ENCODE measurements at places on chromosomes 16 and 17. TPM values are rescaled to one million over a fixed set of nuclear protein-coding genes. Genes with fewer than 3 reads are reported as not detected.

- no peak for DNase-seq
Observed at GRCh38 chr16:27237219-27238015, 31.2 kb downstream of the NSMCE1 start.

- DNase-seq: no peak
Observed at GRCh38 chr16:30808146-30808545, 21.1 kb upstream of the ZNF629 start.

CD300H gene
- not detected for total RNA-seq

DNA sequence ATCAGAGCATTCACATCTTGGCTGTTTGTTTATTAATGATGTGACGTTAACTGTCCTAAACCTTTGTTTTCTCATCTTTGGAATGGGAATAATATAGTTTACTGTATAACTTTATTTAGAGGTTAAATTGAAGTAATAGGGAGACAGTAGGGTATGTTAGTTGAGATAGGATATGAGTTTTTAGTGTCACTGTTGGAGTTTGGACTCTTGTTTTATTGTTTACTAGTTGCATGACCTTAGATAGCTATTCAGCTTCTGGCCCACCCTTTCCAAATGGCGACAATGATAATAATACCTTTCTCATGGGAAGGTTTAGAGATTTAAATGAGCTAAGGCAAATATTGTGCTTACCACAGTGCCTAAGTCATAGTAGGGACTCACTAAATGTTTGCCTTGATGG, 28.2 kb upstream of the CDC6 start:
- DNase-seq: no peak

DNA sequence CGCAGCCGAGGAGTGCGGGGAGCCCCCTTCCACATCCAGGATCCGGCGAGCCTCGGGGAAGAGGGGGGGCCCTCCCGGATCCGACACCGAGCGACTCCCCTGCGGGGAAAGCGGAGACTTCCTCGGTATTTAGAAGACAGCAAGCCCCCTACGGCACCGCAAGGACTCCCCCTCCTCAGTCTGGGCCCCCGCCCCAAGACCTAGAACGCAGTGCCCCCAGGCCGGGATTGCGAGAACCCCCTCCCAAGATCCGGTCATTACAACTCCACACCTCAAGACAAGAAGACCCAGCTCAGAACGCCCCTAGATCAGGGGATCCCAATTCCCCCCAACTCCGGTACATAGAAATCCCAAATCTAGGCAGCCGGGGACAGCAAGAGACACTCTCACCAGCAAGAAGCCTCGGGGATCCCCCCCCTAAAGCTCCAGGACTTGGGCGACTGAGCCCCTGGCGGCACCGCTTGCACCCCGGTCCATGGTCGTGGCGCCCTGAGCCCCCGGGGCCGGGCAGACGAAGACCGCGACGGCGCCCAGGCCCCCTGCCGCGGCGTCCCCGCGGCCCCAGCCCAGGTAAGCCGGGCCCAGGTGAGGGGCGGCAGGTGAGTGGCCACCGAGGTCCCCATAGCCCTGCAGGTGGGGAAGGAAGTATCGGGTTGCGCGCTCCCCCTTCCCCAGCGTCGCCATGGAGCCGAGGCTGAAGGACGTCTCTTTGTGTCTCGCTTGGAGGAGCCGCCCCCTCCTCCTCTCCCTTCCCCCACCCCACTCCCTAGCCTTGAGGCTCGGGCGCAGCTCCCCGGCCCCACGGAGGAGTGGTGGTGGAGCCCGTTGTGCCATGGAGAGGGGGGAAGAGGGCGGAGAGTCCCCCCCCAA, 641 bp downstream of the SBK1 start:
- DNase-seq: no peak

DNA sequence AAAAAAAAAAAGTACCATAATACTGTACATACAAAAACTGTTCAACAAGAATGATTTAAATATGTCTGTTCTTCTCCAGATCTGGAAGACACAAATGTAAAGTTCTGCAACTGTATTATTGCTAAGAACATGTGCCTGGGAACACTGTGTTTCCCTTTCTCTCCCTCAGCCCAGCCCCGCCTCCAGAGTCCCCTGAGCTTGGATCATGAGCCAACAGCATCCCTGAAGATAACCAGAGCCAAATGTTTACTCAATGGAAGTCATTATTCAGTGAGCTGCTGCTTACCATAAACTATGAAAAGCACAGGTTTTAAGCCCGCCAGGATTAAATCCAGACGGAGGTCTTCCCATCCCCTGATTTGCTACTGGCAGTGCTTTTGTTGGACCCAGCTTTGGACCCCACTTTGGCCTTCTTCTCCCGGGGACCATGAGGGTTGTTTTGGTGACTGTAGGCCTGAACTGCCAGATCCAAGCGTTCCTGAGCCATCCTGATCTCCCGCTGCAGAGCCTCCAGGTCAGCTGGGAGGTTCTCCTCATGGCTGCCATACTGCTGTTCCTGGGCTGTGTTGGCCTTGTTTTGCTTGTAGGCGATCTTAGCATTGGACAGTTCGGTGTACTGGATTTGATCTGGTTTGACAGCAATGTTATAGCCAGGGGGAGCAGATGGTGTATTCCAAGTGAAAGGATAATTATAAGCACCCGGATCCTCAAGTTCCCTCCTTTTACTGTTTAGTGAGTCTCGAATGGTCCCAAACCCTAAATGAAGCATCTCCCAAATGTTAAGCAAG, 25.6 kb downstream of the GJC1 start:
- DNase-seq: no peak

DNA sequence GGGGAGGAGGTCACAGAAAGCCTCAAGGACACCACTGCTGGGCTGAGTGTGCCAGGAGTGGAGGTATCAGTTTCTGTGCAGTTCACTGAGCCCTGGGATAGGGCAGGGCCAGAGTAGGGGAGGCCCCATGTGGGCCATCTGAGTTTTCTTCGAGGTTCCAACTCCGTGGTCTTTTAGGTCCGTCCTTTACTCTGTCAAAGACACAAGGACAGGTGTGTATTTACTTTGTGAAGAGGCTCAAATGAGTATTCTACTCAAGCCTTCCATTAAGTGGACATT, 59.5 kb downstream of the USP22 start:
- DNase-seq: no peak

MTSS2 gene
- 84.4 TPM for total RNA-seq

- no peak for DNase-seq
Observed at GRCh38 chr17:14886200-14886739, 378.9 kb downstream of the PMP22 start.

CLEC18A gene
- 0.17 TPM for total RNA-seq

- no peak for DNase-seq
Observed at GRCh38 chr16:30530163-30531037, 4.0 kb upstream of the ZNF768 start.

DNA sequence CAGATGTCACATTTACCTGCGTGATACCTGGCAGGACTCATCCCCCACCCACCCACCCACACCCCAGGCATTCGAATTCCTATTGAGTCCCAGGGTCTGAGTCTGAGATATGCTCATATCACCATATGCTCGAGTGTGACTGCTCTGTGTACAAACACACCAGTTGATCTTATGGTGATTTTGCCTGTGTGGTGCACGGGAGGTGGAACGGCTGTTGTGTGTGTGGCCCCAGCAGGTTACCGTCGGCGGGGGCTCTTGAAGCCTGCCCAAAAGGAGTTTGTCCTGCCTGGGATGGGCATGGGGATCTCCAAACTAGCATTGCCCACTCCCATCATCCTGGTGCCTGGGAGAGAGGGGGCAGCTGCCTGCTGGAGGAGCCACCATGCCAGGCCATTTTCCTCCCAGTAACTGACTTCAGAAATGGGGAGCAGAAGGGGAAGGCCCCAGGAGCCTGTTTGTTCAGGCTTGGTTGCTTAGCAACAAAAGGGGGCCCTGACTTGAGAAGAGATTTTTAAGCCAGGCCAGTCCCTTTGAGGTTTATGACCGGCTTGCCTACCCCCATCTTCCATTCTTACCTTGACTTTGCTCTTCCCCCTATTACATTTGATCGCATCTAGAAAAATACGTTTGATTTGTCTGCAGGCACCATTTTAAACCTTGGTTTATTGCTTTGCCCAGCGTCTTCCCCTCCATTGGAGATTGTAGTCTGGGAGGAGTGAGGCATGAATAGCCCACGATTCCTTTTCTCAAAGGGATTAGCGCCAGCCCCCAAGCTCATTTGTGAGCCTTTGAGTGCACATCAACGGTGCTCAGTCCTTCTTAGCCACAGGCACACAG, 217.7 kb downstream of the CCDC182 start:
- no peak for DNase-seq

HCRT gene
- not detected for total RNA-seq

SOX15 gene
- 2.0 TPM for total RNA-seq

- DNase-seq: no peak
Observed at GRCh38 chr17:3026856-3027751, 36.3 kb downstream of the OR1D5 start.

ADCY9 gene
- total RNA-seq: 11.7 TPM

DNA sequence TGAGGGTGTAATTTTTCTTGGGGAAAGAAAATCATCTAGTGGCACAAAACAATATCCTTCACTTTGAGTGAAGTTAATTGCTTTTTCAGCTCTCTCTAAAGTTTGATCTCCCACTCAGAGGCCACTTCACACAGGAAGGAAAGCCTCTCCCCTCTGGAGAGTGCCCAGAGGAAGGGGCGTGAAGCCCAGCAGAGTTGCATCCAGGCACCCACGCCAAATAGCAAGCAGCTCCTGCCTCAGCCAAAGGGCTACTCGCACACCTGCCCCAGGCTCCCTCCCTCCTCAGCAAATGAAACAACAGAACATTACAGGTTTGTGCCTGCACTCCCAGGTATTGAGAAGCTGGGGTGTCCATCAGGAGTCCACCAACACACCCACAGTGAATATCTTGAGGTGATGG, 183.0 kb upstream of the RPL38 start:
- no peak for DNase-seq

GRCh38 chr17:42691021-42691545, 8.8 kb downstream of the CNTNAP1 start:
- no peak for DNase-seq

GRCh38 chr16:6038941-6039645, 941.5 kb upstream of the EEF2KMT start:
- no peak for DNase-seq

IGSF6 gene
- not detected for total RNA-seq

- no peak for DNase-seq
Observed at GRCh38 chr17:77366206-77366557, 225.4 kb downstream of the SEC14L1 start.

GRCh38 chr17:30229012-30229411, 6.5 kb downstream of the SLC6A4 start:
- DNase-seq: no peak

DNA sequence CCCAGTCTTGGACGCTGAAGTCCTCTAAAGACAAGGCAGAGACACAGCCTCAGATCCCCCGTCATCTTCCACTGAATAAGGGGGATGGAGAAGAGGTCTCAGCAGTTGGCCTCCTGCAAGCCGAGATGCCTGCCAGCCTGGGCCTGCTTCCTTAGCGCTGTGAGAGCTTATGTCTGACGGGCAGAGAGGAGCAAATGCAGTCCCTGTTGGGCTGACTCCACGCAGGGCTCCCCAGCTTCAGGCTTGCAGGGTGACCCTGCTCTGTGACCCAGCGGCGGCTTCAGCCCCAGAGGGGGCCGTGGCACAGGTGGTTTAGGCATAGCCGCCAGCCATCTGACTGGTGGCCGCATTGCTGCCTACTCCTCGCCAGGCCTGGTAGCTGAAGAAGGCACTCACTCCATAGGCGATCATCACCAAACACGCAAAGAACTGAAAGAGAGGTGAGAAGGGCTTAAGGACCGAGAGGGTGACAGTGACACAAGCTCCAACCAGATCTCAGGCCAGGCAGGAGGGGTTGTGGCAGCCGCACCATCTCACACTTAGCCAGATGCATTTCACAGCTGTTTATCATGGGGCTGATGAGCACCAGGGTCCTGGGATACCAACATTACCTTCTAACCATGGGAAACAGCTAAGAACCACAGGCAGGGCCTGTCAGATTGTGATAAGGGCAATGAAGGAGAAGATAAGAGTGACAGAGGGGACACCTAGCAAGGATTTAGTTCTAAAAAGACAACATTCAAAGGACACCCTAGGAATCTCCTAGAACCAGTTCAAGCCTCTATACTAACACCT, 11.7 kb downstream of the ARL2BP start:
- no peak for DNase-seq

- DNase-seq: no peak
Observed at GRCh38 chr17:40777971-40778370, 4.4 kb downstream of the KRT27 start.

DNA sequence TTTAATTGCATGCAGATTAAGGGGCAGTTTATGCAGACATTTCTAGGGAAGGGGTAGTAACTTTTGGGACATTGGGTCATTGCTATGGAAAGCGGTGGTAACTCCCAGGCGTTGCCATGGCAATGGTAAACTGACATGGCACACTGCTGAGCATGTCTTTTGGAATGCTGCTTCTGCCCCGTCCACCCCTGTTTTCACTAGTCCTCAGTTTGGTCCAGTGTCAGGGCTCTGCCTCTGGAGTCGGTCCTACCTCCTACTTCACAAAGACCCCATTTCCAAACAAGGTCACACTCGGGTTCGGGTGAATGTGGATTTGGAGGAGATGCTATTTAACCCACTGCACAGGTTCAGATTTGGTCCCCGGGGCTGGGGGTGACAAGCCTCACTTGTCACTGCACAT, 2.9 kb downstream of the IL34 start:
- DNase-seq: no peak

- no peak for DNase-seq
Observed at GRCh38 chr16:67942510-67943255, 1.2 kb downstream of the LCAT start.

OR2C1 gene
- 0.17 TPM for total RNA-seq

SLFN12 gene
- total RNA-seq: 34.8 TPM

DNA sequence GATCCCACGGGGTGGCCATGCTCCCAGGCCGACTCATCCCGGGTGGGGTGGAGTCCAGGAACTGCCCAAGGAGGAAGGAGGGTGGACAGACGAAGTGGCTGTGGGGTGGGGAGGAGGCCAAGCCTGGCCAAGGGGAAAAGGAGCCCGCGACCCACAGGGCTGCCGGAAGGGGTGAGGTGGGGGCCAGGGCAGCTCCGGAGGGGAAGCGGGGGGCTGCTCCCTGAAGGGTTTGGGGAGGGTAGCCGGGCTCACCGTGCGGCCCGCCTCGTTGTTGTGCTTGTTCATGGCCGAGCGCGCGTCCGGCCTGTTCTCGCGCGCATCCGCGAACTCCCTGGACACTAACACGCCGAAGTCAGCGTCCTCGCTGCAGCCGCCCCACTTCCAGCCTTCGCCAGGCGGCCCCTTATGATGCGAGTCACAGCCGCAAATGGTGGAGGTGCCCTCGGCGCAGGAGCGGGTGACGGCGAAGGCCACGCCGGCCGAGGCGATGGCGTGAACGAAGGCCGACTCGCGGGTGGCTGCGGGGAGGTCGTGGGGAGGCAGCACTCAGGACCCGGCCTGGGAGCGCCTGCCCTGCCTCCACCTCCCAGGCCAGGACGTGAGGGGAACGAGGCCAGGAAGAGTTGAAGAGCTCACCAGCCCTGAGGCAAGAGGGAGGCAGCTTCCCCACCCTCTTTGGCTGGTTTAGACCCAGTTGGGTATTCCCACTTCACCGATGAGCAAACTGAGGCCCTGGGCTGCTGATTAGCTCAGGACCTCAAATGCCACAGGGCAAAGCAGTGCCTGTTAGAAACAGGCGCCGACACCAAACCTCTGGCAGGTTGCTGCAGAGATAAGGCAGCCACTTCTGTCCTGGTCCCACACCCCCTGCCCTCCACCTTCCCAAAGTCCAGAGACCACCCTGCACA, 48.7 kb downstream of the WNT3 start:
- no peak for DNase-seq

ZNF19 gene
- total RNA-seq: 3.9 TPM

GRCh38 chr16:85296859-85297660, 184.8 kb upstream of the CIBAR2 start:
- peak; percentile 30 for DNase-seq

GRCh38 chr16:29791845-29792807, 1.6 kb downstream of the KIF22 start:
- DNase-seq: no peak
